ENCODE measurements at places on chromosomes 4 and X.

DNA sequence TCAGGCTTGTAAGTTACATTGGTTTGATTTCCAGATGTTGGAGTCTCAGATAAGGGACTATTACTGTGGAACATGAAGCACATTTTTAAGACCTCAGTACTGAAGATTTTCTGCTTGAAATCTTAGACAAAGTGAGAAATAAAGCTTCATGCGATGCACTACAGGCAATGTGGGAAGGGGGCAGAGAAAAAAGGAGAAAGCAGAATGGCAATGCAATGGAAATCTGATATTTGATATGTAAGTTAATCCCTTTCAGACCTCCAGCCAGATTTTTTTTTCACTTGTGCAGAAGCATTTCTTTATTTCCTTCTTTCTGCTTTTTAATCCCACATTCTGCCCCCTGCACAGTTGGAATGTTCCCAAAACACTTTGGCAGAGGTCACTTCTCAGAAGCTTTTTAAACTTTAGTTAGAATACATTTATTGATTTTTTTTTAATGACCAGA, 174.3 kb downstream of the ADGRL3 start:
- no peak for DNase-seq

DNA sequence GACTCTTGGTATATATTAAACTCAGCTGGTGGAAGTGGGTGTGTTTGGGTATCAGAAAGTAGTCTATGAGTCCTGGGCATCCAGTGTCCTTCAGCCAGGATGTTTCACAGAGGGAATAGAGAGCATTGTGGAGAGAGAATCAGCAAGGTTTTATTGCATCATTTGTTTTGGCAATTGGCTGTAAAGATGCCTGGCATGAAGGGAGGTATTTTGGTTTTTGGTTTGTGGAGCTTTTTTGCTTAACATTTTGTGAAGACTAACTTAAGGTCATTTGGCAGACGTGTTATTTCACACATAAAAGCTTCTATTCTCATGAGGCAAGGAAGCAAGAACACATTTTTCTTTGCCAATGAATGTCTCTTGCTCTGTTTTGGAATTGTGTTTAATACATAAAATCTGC, 71.1 kb downstream of the DCLK2 start:
- DNase-seq: no peak

- DNase-seq: no peak
These were observed 1220.5 kb downstream of the PCDH18 start for GRCh38 chr4:136311774-136312173.

GRCh38 chrX:44908827-44909226, 35.8 kb downstream of the KDM6A start:
- DNase-seq: no peak

DNA sequence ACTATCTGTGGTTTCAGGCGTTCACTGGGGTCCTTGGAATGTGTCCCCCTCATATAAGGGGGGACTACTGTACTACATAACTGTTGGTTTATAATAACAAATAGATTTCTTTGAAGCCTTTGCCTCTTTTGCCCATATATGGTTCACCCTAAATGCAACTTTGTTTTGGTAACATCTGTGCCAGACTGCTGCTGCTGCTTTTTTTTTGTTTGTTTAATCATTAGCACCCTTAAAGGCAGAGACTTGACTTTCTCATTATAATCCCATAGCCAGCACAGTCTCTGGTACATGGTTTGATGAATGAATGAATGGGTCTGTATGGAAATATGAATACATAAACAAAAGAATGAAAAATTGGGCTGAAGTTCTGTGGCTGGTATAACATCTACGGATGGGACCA, 80.2 kb upstream of the LHFPL1 start:
- DNase-seq: no peak

DNA sequence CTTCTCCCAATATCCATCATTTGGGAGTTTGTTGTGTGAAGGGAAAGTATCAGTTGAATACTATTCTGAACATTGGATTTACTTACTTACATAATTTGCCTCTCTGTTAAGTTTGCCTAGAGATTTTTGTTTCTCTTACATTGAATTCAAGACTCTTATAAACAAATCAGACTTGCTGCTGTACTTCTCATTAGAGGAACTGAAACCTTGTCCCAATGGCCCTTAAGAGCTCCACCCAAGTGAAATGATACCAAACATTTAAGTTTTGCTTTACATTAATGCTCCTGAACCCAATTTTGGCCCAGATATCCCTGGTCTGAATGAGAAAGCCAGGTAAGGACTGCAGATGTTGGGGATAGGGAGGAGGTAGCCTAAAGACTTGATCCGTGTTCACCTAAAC, 32.0 kb downstream of the HAND2 start:
- no peak for DNase-seq

- DNase-seq: no peak
These were observed 27.2 kb upstream of the DHX15 start for GRCh38 chr4:24611575-24611974.

DNA sequence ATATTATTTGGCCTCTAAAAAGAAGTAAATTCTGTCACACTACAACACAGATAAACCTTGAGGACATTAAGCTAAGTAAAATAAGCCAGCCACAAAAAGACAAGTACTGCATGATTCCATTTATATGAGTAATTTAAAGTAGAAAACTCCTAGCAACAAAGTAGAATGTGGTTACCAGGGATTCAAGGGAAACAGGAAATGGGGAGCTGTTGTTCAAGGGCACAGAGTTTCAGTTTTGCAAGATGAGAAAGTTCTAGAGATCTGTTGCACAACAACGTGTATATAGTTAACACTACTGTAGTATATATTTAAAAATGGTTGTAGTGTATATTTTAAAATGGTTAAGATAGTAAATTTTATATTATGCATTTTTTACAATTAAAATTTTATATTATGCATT, 25.4 kb downstream of the SEC31A start:
- DNase-seq: no peak

DNA sequence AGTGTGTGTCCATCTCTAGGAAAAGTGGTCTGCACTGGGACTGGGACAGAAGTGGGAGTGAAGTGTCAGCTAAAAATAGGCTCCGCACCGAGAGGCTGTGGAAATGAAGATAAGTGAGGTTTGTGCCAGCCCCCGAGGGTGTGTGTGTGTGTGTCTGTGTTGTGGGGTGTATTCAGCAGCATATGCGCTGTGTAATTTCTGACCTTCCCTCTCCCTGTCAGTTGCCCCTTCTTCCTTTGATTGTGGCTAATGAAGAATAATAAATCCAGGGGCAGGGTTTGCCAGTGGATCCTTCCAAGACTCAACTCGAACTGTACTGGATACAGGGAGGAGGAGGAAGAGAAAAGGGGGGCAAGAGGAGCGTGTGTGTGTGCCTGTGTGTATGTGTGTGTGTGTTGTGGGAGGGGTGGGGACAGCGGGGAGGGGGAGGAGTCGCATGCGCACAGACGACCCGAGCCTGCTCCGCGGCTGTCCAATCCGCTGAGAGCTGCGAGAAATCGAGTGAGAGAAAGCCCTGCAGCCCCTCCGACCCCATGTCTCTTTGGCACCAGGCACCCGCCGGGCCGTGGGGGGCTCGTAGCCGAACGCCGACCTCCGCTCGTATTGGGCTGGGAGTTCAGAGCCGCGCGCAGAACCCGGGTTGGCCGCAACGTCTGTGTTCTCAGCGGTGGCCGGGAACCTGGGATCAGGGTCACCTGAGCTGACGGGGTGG, 916 bp upstream of the POU4F2 start:
- no peak for DNase-seq

GRCh38 chr4:124596816-124597215, 115.7 kb downstream of the ANKRD50 start:
- no peak for DNase-seq

DNA sequence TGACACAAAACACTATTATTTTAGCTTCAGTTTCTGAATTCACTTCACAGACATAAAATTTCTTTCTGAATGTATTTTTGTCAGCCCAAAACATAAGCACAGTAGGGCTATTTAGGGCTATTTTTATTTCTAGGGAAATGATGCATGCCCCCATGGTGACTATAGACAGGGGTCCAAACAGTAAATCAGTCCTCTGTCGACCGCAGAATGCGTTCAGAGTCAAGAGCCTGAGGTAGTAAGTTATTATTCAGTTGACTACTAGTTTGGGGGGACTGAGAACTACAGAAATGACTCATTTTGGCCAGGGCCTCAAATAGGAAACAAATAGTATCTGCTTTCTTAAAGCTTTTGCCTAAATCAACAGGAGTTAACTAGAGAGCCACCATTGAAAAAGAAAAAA, 414.4 kb downstream of the AFF2 start:
- DNase-seq: no peak

GRCh38 chr4:56276547-56276946, 110.7 kb downstream of the AASDH start:
- DNase-seq: no peak

GRCh38 chr4:92455951-92456350, 152.2 kb downstream of the GRID2 start:
- no peak for DNase-seq

DNA sequence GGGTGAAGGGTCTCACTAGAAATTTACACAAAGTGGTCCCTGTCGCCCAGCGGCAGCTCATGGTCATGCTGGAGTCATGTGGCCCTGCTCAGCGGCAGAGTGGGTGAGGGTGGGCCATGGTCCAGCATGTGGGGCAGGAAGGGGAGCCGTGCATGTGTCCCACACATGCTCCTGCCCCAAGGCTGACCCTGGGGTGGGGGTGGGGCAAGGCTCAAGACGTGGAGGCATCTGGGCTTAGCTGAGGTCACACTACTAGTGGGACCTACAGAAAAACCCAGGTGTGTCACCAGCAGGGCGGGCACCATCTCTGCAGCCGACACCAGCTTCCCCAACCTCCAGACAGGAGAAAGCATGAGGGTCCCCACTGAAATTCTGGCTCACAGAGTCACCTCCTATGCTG, 42.4 kb downstream of the EVC start:
- no peak for DNase-seq

- no peak for DNase-seq
These were observed 43.7 kb downstream of the EDNRA start for GRCh38 chr4:147524601-147525000.

- no peak for DNase-seq
These were observed 19.4 kb downstream of the GPM6B start for GRCh38 chrX:13797512-13797911.

GRCh38 chr4:154018659-154019058, 229.8 kb upstream of the SFRP2 start:
- DNase-seq: peak; percentile 40

DNA sequence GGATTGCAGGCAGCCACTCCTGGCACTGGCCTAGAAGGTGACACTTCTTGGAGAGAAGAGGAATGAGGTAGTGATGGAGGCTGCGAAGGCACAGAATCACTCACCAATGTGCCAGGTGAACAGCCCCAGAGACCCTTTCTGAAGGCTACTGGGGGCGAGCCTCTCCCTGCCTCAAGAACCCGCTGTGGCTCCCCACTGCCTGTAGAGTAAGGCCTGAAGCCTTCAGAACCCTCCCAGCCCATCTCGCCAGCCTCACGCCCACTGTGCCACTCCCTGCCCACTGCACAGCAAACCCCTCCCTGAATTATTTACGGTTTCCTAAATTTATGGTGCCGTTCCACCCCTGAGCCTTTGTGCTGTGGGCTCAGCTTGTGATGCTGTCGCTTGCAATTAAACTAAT, 24.2 kb upstream of the SORCS2 start:
- DNase-seq: no peak

DNA sequence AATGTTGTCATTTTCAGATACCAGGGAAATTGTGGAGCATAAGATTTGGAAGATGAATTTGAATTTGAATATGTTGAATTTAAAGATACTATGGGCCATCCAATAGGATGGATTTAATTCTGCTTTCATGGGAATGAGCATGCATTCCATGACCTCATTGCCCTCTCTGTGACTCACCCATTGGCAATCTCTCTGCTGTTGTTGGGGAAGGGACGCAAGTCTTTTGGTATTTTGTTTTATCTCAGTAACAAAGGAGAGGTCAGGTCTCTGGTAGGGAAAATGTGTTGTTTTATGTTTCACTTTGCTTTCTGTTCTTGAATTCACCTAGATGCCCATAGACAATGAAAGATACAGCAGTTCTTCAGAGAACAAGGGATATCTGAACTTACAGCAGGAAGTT, 42.1 kb upstream of the MAGEA4 start:
- DNase-seq: no peak

- no peak for DNase-seq
These were observed 127.4 kb upstream of the TRIM2 start for GRCh38 chr4:153076861-153077260.

- peak; percentile 38 for DNase-seq
These were observed 5.1 kb upstream of the GABRQ start for GRCh38 chrX:152632445-152633097.

GRCh38 chr4:168551211-168551610, 54.4 kb downstream of the PALLD start:
- no peak for DNase-seq

GRCh38 chrX:31808357-31808756, 736.5 kb upstream of the FTHL17 start:
- no peak for DNase-seq

GRCh38 chrX:1442016-1442665, 10.6 kb downstream of the ASMTL start:
- no peak for DNase-seq

DNA sequence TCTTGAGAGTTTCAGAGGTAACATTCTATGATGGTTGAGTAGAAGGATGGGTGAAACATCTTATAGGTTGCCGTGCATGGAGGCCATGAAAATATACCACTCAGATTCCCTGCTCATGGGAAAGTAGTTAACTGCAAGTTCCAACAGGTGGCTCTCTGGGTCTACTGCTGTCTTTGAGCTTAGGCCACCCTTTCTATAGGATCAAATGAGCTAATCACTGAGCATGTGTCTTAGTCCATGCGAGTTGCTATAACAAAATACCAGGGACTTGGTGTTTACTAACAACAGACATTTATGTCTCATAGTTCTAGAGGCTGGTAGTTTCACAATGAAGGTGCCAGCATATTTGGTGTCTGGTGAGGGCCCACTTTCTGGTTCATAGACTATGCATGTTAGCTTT, 144.8 kb upstream of the UNC5C start:
- DNase-seq: no peak

GRCh38 chrX:122770581-122770980, 413.5 kb upstream of the GRIA3 start:
- no peak for DNase-seq

GRCh38 chrX:38612281-38612680, 50.9 kb downstream of the TSPAN7 start:
- DNase-seq: no peak

DNA sequence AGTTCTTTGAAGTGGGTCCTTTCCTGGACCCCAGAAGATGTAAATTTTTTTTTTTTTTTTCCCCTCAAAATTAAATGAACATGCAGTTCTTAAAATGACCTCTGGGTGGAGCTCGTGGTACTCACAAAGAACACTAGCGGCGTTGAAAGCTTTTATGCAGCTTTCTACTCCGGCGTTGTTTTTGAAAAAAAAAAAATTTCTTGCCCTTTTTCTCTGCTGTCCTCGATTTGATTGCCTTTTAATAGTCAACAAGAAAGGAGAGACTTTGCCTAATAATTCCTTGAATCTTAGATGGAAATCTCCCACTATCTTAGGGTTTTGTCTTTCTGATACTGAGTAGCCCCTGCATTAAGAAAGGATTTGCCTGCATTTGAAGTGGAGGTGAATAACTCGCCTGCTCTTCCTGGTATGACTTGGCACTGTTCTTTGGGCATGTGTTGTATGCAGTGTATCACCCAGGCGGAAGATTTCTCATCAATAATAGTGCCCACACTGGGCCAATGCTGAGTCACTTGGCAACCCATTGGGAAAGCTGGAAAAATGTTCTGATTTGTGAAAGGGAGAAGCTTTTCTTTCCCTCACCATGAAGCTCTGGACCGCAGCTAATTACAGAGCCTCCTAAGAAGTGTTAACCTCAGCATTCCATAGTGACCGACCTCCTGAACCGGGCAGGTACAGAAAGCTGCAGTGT, 104.0 kb downstream of the PHEX start:
- no peak for DNase-seq
